ENCODE measurements at places on chromosomes 2 and 18.
A peak's percentile ranks its signal among the peaks of the same experiment; 100 is the strongest.

DNA sequence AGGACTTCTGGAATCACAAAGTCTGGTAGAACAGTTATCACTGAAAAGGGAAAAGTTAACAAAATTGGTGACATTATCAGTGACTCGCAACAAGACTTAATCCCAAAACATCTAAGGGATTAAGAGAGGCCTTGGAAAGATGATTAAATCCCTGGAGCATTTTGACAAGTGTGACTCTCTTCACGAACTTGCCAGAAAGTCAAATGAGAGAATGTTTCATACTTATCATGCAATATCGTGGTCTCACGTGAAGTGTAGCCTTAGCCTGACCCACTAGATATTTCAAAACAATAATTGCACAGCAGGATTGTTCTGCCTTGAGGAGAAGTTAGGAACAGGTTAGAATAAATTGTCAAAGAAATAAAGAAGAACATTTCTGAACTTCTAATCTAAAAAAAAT lies 104.5 kb downstream of the COL6A3 start:
- DNase-seq, result no peak

DNA sequence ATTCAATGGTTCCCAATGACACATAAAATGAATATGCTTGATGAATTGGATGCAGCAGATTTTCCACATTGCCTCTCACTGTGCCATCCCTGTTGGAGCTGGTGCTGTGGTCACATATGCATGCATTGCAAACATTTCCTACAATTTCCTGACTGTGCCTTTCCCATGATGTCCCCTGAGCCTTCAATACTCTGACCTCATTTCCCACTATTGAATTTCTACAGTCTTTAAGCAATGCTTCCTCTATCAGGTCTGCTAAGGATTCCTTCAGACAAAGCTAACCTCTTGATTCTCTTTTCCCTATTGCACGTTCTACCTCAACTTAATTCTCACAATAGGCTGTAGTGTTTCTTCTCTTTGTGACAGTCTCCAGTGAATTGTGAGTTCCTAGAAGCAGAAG lies 342.5 kb upstream of the CRIM1 start:
- no peak for DNase-seq

DNA sequence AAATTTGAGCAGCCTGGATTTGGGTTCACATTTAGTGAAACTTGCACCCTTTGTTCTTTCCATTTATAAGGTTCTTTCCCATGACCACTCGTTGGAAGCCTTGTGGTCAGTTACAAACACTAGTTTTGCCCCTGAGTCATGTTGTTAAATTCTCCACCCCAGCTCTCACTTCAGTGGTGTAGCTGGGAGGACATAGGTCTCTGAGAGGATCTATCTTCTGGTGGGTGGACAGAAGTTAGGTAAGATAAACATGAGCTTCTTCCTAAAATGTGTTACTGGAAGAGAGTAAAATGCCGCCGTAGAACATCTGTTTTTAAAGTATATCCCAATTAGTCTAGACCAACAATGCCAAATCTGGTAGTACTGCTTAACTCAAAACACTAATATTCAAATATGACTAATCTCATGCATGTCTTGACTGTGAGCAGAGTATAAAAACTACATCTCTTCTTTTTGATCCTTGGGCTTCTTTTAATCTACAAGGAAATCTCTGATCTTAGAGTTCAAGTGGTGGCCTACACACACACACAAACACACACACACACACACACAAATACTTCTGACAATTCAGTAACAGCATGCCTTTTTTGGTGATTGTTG lies 162.6 kb upstream of the FN1 start:
- DNase-seq, result no peak

DNA sequence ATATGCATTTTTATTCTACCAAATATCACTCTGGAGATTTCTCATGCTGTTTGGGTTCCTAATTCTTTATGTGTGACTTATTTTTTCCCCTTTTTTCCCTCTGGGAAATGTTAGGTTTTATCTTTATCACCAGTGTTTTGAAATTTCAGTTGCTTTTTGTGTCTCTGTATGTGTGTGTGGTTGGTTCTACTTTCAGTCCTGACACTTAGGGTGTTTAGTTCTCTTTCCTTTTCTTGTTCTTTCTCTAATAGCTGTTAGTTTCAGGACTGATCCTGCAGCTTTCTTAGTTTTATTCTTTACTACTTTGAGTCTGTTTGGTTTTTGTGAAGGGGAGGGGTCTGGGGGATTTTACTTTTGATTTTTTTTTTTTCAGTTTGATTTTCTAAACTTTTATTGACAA lies 23.1 kb downstream of the PPM1B start:
- no peak for DNase-seq

GRCh38 chr18:72762515-72763122 lies 105.2 kb downstream of the NETO1 start:
- no peak for DNase-seq

GRCh38 chr18:75409806-75410205 lies 17.7 kb downstream of the SMIM21 start:
- no peak for DNase-seq

DNA sequence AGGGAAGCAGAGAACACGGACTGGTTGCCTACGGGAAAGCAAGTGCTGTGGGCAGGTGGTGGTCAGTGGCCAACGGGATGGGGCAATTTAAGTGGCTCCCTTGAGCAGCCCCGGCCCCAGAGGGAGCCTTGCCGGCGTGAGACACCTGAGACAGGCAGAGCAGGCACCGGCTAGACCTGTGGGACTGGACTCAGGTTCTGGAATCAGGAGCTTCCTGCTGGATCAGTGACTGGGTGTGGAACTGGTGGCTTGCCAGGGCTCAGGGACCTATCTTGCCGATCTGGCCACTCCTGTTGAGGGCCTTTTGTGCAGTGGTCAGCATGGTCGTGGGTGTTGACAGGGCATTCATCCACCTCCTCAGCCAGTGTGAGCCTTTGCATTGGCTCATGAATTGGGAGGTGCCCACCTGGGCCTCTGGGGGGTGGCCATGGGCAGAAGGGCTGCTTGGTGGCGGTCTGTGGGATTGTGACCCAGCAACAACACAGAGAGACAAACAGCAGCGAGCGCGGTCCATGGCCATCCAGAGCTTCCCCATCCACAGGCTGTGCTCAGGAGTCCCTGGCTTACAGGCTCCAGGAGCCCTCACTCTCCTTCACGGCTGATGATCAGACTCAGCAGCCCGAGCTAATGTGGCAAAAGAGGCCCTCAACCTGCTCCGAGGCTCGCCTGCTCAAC lies 85.4 kb upstream of the ZNF516 start:
- no peak for DNase-seq

GRCh38 chr2:27095745-27096651 lies 9.4 kb downstream of the KHK start:
- DNase-seq, result no peak

DNA sequence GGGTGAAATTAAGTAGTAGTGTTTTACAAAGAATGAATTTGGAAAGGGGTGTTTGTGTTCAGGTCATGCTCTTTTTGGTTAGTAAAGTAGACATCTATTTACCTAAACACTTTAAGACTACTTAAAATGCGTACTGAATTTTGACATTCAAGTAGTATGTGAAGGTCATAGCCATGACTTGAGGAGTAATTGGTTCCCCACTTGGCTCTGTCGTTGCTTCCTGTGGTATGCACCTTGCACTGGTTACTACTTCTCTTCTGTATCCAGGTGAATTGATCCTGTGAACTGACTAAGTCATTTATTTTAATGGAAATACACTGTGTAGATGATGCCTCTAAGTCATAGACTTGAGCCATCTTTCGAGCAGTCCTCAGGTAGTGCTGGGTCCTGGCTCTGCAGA lies 97.9 kb downstream of the ITGB1BP1 start:
- DNase-seq, result no peak

DNA sequence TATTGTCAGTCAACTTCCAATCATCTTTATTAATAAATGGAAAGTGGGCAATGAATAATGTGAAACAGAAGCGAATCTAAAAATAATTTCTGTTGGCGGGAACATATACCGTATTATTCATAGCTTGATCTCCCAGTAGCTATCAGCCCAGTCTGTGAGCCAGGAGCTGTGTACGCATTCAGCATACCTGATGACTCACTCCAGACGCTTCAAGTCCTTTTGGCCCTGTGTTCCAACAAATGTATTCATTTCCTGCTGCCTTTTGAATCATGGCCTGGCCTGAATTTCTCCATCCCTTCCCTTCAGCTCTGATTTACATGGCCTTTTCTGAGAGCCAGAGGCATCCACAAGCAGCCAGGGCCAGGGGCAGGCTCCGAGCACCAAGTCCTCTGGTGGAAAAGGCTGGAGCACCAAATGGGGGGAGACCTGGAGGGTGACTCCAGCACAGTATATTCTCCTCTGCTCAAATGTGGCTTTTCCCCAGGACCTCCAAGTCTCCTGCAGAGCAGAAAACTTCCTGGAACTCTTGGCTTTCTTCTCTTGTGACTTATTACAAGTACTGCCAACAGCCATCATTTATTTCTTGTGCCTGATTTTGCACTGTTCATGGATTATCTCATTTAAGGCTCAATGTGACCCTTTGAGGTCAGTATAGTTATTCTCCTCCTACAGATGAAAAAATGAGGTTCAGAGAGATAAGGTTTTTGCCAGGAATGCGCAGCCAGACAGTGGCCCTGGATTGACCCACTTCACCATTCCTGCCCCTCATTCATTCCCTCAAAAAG lies 108.7 kb downstream of the EN1 start:
- no peak for DNase-seq

GRCh38 chr2:14114275-14114674 lies 518.2 kb upstream of the LRATD1 start:
- no peak for DNase-seq

GRCh38 chr2:222272446-222273015 lies 26.3 kb downstream of the PAX3 start:
- DNase-seq, result no peak

DNA sequence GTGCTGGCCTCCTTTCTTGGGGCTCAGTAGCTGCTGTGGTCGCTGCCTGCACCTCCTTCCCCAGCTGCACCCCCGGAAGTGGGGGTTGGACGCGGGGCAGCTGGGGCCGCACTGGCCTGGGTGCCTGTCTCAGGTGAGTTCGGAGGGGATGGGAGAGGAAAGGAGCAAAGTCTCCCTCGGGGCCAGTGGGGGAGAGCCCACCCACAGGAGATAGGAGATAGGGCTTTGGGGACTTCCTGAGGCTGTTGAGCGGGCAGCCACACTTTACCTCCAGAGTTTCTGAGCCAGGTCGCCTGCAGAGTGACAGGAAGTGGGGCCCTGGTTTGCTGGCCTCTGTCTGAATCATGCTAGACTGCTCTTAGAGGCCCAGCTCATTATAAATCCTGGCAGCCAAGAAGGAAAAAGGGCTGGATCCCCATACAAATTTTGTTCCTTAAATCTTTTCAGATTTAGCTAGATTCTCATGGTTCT lies 8.1 kb downstream of the MBP start:
- DNase-seq, result peak; percentile 34

DNA sequence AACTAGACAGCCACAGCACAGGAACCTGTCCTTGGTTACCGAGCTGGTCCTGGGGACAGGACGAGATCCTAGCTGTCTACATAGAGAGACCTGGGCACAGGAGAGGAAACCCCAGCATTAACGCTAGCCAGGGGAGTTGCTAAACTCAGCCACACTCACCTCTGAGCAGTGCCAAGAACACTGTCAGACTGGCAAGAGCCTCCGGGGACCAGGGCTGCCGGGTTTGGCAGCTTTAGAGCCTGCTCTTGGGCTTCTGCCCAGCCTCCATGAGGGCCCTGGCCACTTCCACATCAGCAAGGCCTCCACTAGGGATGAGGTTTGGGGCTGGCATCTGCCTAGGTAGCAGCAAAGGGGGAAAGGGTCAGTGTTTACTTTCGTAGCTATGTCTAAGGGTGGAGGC lies 6.7 kb downstream of the TMBIM1 start:
- no peak for DNase-seq

- no peak for DNase-seq
Observed at GRCh38 chr2:196242131-196242620, 70.8 kb upstream of the STK17B start.

GRCh38 chr2:19676770-19677169 lies 225.0 kb downstream of the TTC32 start:
- no peak for DNase-seq

GRCh38 chr2:33457556-33458247 lies 18.7 kb upstream of the RASGRP3 start:
- DNase-seq, result no peak

GRCh38 chr2:8472545-8473323 lies 209.1 kb upstream of the ID2 start:
- DNase-seq, result no peak

DNA sequence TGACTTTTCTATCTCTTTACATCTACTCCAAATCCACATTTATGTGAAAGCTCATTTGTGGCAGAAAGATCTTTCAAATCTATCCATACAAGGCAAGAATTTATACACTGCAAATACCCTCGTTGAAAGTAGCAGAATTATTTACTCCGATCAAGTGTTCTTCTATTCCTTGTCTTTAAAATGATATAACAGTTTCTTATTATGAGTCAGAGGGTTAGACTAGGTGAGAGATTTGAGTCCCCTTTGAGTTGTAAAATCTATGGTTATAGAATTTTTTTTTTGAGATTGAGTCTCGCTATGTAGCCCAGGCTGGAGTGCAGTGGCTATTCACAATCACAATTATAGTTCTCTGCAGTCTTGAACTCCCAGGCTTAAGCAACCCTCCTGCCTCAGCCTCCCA lies 5.6 kb upstream of the GREB1 start:
- no peak for DNase-seq

DNA sequence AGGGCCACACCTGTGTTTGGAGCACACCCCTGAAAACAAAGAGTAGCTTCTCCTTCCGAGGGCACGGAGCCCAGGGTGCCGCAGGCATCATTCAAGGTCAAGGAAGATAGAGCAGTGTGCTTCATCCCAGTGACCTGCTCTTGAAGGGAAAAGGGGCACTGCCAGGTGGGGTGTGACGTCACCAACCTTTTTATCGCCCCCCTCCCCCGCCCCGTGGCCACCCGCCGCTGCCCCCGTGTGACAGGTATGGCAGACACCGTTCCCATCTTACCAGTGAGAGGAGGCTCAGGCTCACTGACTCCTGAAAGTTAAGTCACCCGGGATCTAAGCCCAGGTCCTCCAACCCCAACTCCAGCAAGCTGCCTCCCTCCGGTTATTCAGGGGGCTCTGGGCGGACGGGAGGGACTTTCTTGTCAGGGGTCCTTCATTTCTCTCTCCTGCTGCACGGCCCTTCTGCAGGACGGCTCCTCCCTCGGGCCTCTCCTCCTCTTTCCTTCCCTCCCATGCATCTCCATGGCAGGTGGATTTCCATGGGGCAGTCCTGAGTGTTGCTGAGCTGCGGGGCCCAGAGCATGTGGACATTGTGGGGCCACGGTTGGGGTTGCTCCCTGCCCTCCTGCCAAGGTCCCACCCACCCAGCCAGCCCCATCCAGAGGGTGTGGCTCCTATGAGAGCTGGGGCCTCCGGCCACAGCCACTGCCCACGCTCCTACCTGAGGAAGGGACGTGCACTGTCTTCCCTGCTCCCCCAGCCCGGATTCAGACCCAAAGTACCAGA lies 114.1 kb upstream of the HDAC4 start:
- no peak for DNase-seq

- DNase-seq, result no peak
Observed at GRCh38 chr18:48408727-48409590, at the start of gene ZBTB7C. Gene ZBTB7C (minus strand): TSS chr18:48409383.

Data from stimulated activated CD4-positive, alpha-beta T cell treated with anti-CD3 and anti-CD28 coated beads, Interleukin-1b, Interleukin-23, amount 100 ng/mL, for 24 hours (primary cell).